ENCODE measurements at places on chromosomes 6 and 20.

- no peak for DNase-seq
Observed at GRCh38 chr6:135256866-135257265, 75.8 kb downstream of the MYB start.

DNA sequence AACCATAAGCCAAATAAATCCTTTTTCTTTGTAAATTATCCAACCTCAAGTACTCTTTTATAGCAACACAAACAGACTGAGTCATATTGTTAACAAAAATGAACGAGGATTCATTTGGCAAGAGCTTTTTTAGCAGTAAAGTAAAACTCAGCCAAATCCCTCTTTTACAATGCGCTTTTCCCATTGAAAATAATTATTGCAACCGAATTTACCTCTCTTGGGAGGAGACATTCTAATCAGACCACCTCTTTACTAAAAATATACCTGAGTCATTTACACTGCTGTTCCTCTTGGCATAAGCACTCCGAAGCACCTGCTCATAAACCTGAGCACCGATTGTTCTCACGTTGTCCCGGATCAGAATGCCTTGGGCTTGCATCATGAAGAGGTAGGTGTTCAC, 57.4 kb downstream of the B4GALT5 start:
- DNase-seq: no peak

- no peak for DNase-seq
Observed at GRCh38 chr6:49790341-49790740, 3.3 kb upstream of the PGK2 start.

- DNase-seq: no peak
Observed at GRCh38 chr20:16505894-16506293, 67.4 kb downstream of the KIF16B start.

- DNase-seq: no peak
Observed at GRCh38 chr6:140784573-140784972, 1348.2 kb upstream of the GJE1 start.

- peak; percentile 82 for DNase-seq
Observed at GRCh38 chr6:15343490-15344191, 97.8 kb downstream of the JARID2 start.

- DNase-seq: peak; percentile 81
Observed at GRCh38 chr20:42274986-42275385, 656.8 kb upstream of the CHD6 start.

GRCh38 chr6:14477559-14477958, 360.0 kb downstream of the CD83 start:
- DNase-seq: no peak

GRCh38 chr6:41724586-41725501, 10.6 kb downstream of the TFEB start:
- no peak for DNase-seq

GRCh38 chr6:105492706-105493673, 90.1 kb upstream of the PREP start:
- no peak for DNase-seq

DNA sequence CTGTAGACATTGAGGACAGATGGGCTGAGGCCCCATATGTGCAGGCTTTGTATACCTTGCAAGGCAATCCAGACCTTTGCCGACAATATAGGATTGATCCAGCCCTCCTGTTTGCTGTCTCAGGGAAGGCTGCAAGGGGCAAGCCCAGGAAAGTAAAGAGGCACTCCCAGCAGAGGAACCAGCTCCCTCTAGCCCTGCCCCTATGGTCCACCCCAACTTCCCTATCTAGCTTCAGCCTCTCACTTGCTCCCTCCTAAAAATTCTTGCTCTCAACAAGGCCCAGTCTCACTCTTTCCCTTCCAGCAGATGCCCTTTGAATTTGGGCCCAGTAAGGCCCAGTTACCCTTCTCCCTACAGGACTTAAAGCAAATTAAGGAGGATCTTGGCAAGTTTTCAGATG, 92.6 kb downstream of the JARID2 start:
- peak; percentile 87 for DNase-seq

DNA sequence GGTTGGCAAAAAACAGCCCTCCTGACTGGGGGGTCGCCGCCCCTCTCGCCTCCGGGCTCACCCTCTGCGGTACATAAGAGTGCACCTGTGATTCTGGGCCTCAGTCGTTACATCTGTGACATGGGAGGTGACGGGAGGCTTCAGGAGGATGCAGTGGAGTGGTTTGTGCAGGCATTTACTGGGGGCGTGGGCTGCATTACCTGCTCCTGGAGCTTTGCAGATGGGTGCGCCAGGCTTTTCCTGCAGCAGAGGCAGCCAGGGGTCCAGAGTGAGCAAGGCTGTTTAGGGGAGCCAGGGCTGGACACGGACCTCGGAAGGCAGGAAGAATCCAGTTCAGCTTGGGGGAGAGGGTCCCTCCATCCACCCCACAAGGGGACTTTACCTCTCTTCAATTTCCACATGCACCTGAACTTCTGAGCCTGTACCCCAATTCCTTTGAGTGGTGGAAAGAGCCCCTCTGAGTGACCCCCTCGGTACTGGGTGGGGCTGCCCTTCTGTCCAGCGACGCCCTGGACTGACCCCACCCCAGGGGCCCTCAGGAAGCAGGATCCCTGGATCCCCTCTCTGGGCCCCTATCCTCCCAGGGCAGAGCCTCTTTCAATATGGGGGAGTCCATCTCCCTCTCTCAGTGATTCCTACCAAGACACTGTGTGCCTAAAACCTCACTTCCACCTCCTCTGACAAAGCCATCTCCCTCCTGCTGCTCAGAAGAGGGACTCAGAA, 134.0 kb downstream of the TAF4 start:
- no peak for DNase-seq

DNA sequence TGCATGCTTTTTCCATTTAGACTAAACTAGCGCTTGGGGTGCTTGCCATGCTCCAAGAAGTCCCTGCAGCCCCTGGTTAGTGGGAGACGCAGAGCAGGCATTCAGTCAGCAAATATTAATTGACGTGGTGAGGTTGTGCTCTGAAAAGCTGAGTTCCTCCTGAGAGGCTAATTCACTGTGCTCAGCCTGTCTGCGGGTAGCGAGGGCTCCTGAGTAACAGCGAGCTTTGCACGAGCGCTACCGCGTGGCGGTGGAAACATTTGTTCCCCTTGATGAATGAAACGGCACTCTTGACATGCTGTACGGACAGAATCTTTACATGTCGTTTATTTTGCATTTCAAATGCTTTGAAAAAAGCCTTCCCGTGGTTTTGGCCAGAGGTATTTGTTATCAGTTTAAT, 170.6 kb upstream of the AGPAT4 start:
- peak; percentile 36 for DNase-seq

DNA sequence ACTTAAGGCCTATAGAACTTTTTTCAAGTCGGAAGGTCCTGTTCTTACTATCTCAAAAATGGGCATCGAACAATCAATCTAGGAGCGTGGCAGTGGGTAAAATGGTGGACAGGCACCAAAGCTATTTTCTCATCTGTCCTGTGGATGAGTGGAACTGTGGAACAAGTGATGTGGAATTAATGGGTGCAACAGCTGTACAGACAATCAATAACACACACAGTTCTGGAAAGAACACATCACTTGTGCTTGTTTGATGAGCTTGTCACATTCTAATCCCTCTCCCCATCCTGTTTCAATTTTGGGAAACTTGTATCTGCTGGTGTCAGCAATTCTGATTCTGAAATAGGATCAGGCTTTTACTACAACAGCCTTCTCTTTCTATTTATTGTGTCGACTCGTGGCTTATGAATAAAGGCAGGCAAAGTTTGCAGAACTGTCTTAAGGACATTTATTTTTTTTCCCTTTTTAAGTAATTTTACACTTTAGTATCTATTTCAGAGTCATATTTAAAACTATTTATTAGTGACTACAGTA, 11.5 kb downstream of the RBM24 start:
- DNase-seq: no peak

- DNase-seq: no peak
Observed at GRCh38 chr6:146697921-146698320, 99.1 kb downstream of the ADGB start.

DNA sequence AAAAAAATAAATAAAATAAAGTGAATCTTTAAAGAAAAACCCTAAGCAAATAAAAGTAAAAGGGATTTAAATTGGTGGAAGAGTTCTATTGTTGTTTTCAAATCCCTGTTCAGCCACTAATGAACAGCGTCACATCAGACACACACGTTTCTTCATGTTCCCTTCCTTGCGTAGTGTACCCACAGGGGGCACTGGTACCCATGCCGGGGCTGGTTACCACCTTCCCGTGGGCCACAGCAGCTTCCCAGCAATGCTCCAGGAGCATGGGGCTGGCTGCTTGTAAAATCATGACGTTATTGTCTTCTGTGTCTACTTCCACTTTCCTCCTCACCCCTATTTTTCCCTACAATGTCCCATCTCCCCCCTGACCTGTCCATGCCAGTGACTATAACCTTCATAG, 988.7 kb downstream of the KIF16B start:
- no peak for DNase-seq

DNA sequence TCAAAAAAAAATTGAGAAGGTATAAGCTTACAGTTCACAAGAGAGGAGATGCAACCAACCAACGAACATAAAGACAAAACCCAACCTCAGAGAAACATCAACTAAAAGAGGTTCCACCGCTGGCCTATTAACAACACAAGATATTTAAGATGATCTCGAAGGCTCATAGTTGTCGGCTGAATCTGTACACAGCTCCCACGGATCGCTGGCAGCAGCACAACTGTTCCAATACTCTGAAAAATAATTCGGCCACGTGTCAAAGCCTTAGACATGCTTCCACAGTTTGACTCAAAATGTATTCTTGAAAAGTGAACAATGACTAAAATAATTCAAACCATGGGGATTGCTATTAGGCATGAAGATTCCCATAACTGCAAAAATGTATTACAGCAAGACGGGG, 13.7 kb downstream of the EXOC2 start:
- DNase-seq: no peak

DNA sequence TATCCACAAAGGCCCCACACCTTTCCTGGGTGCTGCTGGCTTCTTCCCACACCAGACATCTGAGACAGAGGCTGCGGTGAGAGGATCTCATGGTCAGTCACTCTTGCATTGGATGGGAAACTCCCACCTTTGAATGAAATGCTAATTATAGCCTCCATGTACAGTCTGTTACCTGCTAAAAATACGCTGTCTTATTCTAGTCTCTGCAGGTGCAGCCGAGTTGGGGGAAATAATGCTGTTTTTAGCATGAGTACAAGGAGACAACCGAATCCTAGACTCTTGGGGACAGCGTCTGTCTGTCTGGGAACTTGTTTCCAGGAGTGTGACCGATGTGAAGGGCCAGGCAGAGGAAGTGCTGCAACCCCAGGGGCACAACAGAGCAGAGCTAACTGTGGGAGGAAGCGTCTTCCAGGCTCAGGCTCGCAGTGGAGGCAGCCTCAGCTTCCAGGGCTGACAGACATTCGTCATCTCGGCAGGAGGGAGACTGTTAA, 286.2 kb downstream of the PREX1 start:
- no peak for DNase-seq

GRCh38 chr6:82113231-82113630, 134.3 kb downstream of the IBTK start:
- DNase-seq: peak; percentile 71

DNA sequence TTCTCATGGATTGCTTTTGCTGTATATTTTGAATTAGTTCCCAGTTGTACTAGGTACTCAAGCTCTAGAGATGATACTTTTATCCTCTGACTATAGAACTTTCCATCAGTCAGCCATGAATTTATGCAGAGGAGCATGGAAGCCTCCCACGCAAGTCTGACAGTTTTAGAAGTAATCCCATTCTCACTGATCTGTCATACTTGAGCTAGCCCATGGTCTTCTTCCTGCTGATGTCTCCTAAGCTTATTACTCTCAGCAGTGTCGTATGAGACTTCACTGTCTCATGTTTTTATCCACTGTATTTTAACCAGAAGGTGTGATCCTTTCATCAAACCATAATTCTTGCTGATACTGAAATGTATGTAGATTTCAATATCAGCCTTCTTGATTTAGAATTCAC, 715.2 kb upstream of the MARCKS start:
- DNase-seq: peak; percentile 81

DNA sequence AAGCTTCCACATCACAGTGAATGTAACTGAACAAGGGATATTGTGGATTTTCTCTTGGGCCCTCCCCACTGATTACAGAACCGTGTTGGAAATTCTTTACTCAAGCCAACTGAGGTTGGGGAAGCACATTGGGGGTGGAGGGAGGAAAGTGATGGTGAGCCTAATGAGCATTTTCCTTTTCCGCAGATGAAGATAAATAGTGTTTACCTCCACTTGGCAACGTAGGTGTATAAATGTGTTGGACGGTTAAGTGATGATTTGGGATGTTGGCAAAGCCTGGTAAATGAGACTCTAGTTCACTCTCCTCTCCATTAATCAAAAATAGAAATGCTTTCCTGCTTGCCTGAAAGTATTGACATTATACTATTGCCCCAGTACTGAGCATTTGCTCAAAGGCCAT, 27.1 kb upstream of the NRN1 start:
- DNase-seq: no peak

GRCh38 chr20:59632541-59633113, 28.3 kb downstream of the PHACTR3 start:
- no peak for DNase-seq

- DNase-seq: peak; percentile 61
Observed at GRCh38 chr6:98641949-98642719, 192.2 kb upstream of the POU3F2 start.

- DNase-seq: no peak
Observed at GRCh38 chr20:4835244-4836177, 113.8 kb downstream of the PRND start.

GRCh38 chr6:23394681-23395080, 731.3 kb upstream of the NRSN1 start:
- peak; percentile 7 for DNase-seq

DNA sequence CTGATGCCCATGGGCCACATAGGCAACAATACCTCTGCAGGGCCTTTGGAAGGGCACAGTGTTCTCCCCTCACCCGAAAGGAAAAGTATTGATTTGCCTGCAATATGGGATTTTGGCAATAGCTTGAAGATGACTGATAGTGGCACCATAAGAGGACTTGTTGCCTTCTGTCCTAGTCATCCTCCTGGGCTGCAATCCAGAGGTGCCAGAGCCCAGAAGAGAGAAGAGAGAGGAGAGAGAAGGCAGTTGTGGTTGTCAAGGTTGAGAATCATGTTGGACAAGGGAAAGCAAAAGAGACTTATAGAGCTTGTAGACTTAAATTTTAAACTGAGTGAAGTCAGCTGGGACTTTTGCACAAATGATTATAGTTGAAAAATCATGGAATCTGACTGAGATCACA, 14.6 kb downstream of the HDGFL1 start:
- DNase-seq: no peak

DNA sequence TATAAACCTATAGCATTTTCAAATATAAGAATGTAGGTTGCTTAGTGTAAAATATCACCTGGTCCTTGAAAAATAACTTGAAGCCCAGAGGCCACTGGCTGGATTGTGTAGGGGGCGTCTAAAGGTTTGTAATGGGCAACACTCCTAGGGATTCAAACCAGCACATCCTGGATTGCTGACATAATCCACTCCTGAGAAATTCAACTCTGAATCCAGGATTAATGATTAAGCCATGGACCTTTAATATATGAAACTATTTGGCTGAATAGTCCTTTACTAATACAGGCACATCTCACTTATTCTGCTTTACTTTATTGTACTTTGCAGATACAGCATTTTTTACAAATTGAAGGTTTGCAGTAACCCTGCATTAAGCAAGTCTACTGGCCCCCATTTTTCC, 160.8 kb downstream of the UBE3D start:
- DNase-seq: peak; percentile 13

- no peak for DNase-seq
Observed at GRCh38 chr20:44637522-44638372, 13.8 kb downstream of the ADA start.

Data from NCI-H82 (cell line).